NCI-H187 (cell line): ENCODE measurements at places on chromosomes 7 and 10.

DNA sequence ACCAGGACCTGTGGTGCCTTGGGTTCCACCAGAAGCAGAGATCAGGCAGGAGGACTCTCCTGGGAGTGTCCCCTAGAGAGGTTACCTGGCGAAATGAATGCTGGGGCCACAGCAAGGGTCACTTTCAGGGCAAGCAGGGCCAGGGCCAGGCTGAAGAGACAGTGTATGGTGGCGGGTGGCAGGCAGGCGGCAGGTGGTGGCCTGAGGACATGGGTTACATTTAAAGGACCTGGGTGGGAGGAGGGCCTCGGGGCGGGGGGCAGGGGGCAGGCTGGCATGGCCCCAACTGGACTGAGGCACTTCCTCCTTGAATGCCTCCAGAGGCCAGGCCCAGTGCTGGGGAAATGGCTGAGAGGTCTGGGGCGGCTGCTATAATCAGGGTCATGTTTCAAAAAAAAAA lies 14.7 kb upstream of the TBRG4 start:
- no peak for DNase-seq

- no peak for DNase-seq
These were observed 45.0 kb upstream of the DPYSL4 start for GRCh38 chr10:132141526-132142395.

GRCh38 chr10:73886085-73886529 lies 11.8 kb upstream of the CAMK2G start:
- DNase-seq, result no peak

DNA sequence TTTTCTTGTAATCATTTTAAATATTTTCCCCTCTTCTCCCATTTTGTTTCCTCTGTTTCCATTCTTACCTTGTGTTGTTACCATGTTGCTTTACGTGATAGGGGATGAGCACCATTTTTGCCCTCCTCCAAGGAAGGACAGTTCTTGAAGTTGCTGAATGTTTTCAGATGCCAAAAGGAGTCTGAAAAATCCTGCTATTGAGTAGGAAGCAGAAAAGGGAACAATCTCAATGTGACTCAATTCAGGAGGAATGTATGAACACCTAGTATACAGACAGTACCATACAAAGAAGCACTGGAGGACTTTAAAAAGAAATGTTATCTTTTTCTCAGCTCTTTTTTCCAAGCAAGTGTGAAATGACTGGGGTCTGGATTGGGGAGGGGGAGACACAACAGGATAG lies 5.1 kb upstream of the NAMPT start:
- DNase-seq, result no peak

- no peak for DNase-seq
These were observed 48.0 kb upstream of the CAMK2B start for GRCh38 chr7:44373418-44373740.
